ENCODE measurements at places on chromosomes 12 and 14. TPM values are rescaled to one million over a fixed set of nuclear protein-coding genes. Genes with fewer than 3 reads are reported as not detected.

ST8SIA1 gene
- 8.5 TPM for total RNA-seq

CACNA1C gene
- total RNA-seq = 15.6 TPM

- no peaks in the 10 kb centered on the region for H3K36me3 ChIP-seq
- H3K4me3 ChIP-seq = no peak overlapping the region
- no peak for DNase-seq
- H3K27me3 ChIP-seq = no peaks in the 10 kb centered on the region
- no peak overlapping the region for H3K27ac ChIP-seq
- H3K4me1 ChIP-seq = no peaks in the 10 kb centered on the region
Observed at GRCh38 chr12:76636121-76636692, 76.6 kb upstream of the OSBPL8 start.

GRCh38 chr14:105476831-105477659 lies 2.4 kb downstream of the CRIP2 start:
- DNase-seq = no peak
- no peaks in the 10 kb centered on the region for H3K36me3 ChIP-seq
- peaks cover 50% of the 10 kb centered on the region for H3K4me1 ChIP-seq
- H3K27me3 ChIP-seq = peaks cover 12% of the 10 kb centered on the region
- H3K4me3 ChIP-seq = peak overlapping the region; percentile 66
- peak overlapping the region; percentile 93 for H3K27ac ChIP-seq

DNA sequence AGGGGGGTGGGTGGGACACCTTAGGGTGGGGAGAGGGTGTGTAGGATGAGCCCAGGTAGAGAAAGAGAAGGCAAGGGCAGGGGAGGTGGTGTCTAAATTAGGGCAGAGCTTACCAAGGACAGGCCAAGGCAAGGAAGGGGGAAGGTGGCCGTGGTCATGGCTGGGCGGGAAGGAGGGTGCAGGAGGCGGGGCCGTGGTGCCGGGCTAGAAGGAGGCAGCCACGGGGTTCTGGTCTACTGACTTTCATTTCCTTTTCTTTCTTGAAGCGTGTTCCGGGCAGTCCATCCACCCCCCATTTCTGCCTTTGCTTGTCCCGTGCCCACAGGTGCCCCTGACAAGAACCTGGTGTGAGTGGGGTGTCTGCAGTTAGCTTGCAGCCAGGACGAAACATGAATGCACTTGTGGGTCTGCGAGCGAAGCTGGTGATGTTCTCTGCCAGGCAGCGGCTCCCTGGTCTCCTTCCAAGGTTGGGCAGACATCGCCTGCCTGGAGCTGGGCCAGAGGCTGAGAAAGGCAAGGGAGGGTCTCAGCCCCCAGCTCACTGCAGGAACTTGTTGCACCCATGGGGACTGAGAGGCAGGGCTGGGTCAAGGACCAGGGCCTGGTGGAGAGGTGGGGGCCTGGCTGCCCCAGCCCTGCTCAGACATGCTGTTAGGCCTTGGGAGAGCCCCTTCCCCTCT lies 58.2 kb downstream of the KIF26A start:
- no peaks in the 10 kb centered on the region for H3K4me1 ChIP-seq
- H3K36me3 ChIP-seq = no peaks in the 10 kb centered on the region
- DNase-seq = no peak

GRCh38 chr12:132448463-132448820 lies 41.5 kb upstream of the FBRSL1 start:
- DNase-seq = no peak
- no peaks in the 10 kb centered on the region for H3K4me1 ChIP-seq
- H3K36me3 ChIP-seq = no peaks in the 10 kb centered on the region
- H3K4me3 ChIP-seq = no peak overlapping the region
- peaks cover 9% of the 10 kb centered on the region for H3K27me3 ChIP-seq

- no peaks in the 10 kb centered on the region for H3K4me1 ChIP-seq
- no peaks in the 10 kb centered on the region for H3K27me3 ChIP-seq
- H3K36me3 ChIP-seq = no peaks in the 10 kb centered on the region
- H3K27ac ChIP-seq = no peak overlapping the region
- no peak overlapping the region for H3K4me3 ChIP-seq
Observed at GRCh38 chr12:127536833-127537428, 730.0 kb upstream of the TMEM132C start.

NANOG gene
- total RNA-seq = not detected

- peaks cover 2% of the 10 kb centered on the region for H3K4me1 ChIP-seq
- no peaks in the 10 kb centered on the region for H3K36me3 ChIP-seq
- H3K4me3 ChIP-seq = no peak overlapping the region
- peak; percentile 68 for DNase-seq
- H3K27me3 ChIP-seq = no peaks in the 10 kb centered on the region
Observed at GRCh38 chr14:104108570-104109541, 23.4 kb downstream of the ASPG start.

GRCh38 chr14:94517248-94517640 lies 8.0 kb upstream of the SERPINA12 start:
- no peaks in the 10 kb centered on the region for H3K36me3 ChIP-seq
- no peak overlapping the region for H3K27ac ChIP-seq
- no peak overlapping the region for H3K4me3 ChIP-seq
- H3K4me1 ChIP-seq = no peaks in the 10 kb centered on the region
- H3K27me3 ChIP-seq = no peaks in the 10 kb centered on the region

DNA sequence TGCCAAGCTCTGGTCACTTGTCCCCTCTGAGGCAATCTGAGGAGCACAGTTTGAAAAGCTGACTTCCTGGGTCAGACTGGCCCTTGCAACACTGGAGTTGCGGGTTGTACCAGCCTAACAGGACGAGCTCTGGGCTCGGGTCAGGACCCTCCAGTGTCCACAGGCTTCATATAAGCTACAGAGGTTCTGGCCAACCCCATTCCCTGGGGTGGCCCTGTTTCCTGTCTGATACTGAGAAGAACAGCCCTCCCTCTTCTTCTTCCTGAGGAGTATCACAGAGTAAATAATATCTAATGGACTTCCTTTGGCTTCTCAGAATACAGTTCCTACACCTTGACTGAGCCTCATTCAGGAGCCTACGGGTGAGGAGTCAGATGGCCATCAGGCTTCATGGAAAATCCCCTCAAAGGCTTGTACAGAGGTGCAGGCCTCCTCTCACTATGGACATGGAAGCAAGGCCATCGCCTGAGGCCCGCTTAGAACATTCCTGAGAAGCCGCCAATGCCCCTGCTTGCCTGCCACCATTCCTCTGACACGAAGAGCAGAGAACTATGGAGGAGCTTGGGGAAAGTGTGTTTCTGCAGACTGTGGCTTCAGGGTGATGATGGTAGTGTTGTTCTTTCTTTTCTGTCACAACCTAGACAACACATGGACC lies 28.5 kb upstream of the ANO2 start:
- H3K36me3 ChIP-seq = no peaks in the 10 kb centered on the region
- no peak for DNase-seq
- no peak overlapping the region for H3K27ac ChIP-seq
- no peaks in the 10 kb centered on the region for H3K27me3 ChIP-seq

GRCh38 chr14:78335531-78335930 lies 165.4 kb downstream of the NRXN3 start:
- no peak overlapping the region for H3K27ac ChIP-seq
- no peak for DNase-seq
- H3K27me3 ChIP-seq = no peaks in the 10 kb centered on the region
- no peak overlapping the region for H3K4me3 ChIP-seq
- H3K36me3 ChIP-seq = no peaks in the 10 kb centered on the region
- H3K4me1 ChIP-seq = no peaks in the 10 kb centered on the region

TMEM132D gene
- total RNA-seq = 1.0 TPM

AQP6 gene
- total RNA-seq = 0.35 TPM

ZBTB25 gene
- total RNA-seq = 13.1 TPM

DNA sequence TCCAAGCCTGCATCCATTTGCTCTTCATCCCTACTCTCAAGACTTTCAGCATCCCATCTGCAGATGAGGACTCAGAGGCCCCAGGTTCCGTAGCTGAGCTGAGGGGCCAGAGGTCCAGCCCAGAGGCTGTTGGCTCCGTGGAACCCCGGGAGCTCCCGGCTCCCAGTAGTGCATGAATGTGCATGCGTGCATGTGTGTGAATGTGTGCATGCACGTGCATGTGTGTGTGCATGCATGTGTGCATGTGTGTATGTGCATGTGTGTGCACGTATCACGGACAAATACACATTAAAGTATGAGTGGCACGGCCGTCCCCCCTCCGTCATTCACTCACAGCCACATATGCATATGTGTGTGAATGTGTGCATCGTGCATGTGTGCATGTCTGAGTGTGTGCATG lies 149.9 kb downstream of the KIF26A start:
- no peak overlapping the region for H3K27ac ChIP-seq
- H3K27me3 ChIP-seq = peaks cover 11% of the 10 kb centered on the region
- no peaks in the 10 kb centered on the region for H3K4me1 ChIP-seq
- no peaks in the 10 kb centered on the region for H3K36me3 ChIP-seq
- DNase-seq = peak; percentile 20
- no peak overlapping the region for H3K4me3 ChIP-seq

HRK gene
- total RNA-seq = not detected

DNA sequence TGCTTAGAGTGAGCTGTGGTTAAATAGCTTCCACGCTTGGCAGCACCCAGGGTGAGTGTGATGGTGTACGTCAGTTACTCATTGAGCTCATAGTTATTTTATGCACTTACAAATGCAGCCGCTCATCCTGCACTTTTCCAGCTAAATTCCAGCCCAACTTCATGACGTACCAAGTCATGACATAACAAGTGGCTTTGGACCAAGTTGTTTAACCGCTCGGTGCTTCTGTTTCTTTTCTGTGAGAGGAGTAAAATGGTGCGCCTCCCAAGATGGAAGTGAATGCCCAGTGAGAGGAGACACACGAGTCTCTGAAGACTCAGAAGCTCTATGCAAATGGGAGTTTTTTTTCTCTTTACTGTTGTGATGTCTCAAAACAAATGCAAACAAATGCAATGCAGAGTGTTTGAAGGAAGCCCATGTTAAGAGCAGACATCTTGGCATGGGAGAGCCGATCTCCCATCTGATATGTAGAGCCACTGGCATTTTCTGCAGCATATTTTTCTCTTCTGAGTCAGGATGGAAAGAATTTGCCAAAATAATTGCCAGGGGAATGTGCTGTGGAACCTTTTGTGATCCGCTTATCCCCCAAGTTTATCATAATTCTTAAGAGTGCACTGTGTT lies 72.2 kb downstream of the FBXW8 start:
- H3K36me3 ChIP-seq = peaks cover 4% of the 10 kb centered on the region
- no peak overlapping the region for H3K27ac ChIP-seq
- no peak for DNase-seq
- H3K27me3 ChIP-seq = no peaks in the 10 kb centered on the region

GRCh38 chr12:48851883-48852733 lies at the start of gene DDX23:
Gene DDX23, minus strand, starts transcription at chr12:48852163. Its CDS starts 6,381 bp downstream, at chr12:48845782.
- H3K27ac ChIP-seq = peak within 1 kb of the TSS; percentile 93
- peaks cover 18% of the 10 kb centered on the region for H3K4me1 ChIP-seq
- DNase-seq = peak; percentile 96
- peaks cover 10% of the 10 kb centered on the region for H3K36me3 ChIP-seq

- no peak for DNase-seq
- no peaks in the 10 kb centered on the region for H3K27me3 ChIP-seq
- H3K36me3 ChIP-seq = no peaks in the 10 kb centered on the region
- H3K4me1 ChIP-seq = peaks cover 29% of the 10 kb centered on the region
Observed at GRCh38 chr12:14846876-14847580, 3.7 kb upstream of the ART4 start.

SLC7A8 gene
- 49.8 TPM for total RNA-seq

GRCh38 chr12:76144245-76144549 lies 59.7 kb upstream of the NAP1L1 start:
- no peak for DNase-seq
- no peaks in the 10 kb centered on the region for H3K27me3 ChIP-seq
- no peak overlapping the region for H3K4me3 ChIP-seq
- no peak overlapping the region for H3K27ac ChIP-seq

LBHD2 gene
- total RNA-seq = not detected

GRCh38 chr14:37413504-37414003 lies 181.5 kb downstream of the FOXA1 start:
- H3K36me3 ChIP-seq = no peaks in the 10 kb centered on the region
- DNase-seq = no peak
- no peak overlapping the region for H3K27ac ChIP-seq
- H3K4me1 ChIP-seq = no peaks in the 10 kb centered on the region

DNA sequence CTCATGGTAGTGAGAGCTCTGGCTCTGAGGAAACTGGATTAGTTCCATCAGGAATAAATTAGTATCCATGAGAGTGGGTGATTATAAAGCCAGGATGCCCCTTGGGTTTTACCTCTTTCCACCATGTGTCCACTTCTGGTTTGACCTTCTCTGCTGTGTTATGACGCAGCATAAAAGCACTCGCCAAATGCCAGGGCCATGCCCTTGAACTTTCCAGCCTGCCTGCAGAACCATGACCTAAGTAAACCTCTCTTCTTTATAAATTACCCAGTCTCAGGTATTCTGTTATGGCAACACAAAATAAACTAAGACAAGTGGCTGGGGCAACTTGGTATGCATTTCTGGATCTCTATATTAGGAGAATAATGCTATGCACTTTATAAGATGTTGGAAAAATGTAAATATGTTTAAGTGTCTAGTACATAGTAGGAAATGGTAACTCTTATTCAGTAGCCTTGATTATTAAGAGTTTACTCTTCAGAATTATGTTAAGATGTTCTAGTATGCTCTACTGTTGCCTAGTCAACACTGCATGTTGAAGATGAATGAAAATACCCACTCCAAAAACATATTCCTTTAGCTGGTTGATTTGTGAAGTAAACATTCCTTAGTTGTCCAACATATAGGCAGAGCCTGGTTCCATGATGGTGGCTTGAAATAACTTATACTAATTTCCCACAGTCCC lies 455.6 kb upstream of the TMPO start:
- no peak overlapping the region for H3K27ac ChIP-seq
- no peaks in the 10 kb centered on the region for H3K36me3 ChIP-seq
- no peak for DNase-seq

Data from upper lobe of right lung (tissue), 1 donor.